ENCODE measurements at places on chromosomes 1 and 21. TPM values are rescaled to one million over a fixed set of nuclear protein-coding genes. Genes with fewer than 3 reads are reported as not detected.

The KRTAP13-1 gene
- total RNA-seq: not detected

The FCAMR gene
- total RNA-seq: 0.08 TPM

The GNAT2 gene
- 0.18 TPM for total RNA-seq

The FCER1G gene
- not detected for total RNA-seq

The GJA8 gene
- total RNA-seq: not detected
